Coronary artery (tissue), 2 donors: ENCODE measurements at places on chromosomes 1 and 21.

DNA sequence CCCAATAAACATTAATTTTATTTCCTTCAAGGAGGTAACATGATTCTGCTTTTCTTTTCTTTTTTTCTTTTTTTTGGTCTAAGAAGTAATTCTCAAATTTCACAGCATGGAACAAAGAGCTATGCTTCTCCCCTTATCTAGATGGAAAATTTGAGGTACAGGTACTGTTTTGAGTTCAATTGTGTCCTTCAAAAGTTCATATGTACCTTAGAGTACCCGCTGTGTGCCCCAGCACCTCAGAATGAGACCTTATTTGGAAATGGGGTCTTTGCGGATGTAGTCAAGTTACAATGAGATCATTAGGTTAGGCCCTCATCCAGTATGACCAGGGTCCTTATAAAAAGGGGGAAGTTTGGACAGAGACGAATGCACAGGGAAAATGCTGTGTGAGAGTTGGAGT lies 22.0 kb downstream of the ELAPOR1 start:
- no peak for DNase-seq

DNA sequence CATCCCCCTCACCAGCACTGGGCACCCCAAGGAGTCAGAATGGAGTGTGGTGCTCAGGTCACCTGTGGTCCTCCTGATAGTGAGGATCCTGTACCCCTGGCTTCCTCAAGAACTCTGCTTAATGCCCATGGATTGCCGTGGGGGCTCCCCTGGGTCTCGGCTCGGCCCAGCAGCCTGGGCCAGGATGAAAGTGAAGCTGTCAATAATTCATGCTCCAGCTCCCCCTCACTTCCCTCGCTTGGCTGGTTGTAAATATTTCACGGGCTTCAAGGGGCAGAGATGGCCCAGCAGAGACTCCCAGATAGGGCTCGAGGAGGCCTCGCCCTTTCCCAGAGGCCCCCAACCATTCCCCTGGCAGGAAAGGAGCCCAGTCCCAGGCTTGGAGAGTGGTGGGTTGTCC lies 42.6 kb upstream of the KCNA10 start:
- DNase-seq = no peak

DNA sequence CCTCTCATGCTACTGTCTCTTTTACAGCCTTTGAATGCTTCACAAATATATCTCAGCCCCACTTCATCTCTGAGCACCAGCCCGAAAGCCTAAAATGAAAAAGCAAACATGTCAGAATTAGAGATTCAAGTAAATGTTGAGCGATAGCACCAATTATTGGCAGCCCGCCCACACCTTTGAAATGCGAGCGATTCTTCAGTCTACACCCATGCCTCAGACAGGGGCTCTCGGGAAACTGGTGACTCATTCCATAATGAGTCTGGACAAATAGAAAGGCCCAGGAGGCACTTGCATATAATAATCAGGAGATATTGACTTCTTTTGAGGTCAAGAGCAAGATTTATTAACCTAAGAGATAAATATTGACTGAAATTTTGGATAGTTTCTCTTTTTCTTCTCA lies 487.3 kb upstream of the PTBP2 start:
- no peak for DNase-seq

- DNase-seq = no peak
These were observed 192.8 kb upstream of the NR5A2 start for GRCh38 chr1:199834711-199835110.

DNA sequence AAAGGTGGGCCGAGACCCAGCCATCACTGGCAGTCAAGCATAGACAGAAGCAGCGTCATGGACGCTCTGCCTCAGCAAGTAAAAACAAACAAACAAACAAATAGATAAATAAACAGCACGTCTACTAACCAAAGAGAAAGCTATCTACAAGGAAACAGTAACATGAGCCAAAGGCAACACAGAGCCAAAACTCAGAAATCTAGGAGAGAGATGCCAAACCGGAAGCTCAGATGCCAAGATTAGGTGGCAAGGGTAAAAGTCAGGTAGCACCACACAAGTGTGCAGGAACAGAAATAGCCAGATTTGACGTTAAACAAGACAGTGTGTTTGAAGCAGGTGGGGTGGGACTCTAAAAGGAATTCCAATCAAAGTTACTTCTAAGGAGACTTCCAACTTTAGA lies 448.3 kb upstream of the NFIA start:
- DNase-seq = no peak

GRCh38 chr1:108845991-108846390 lies 10.9 kb downstream of the AKNAD1 start:
- no peak for DNase-seq

GRCh38 chr1:243731301-243731891 lies 118.6 kb downstream of the AKT3 start:
- no peak for DNase-seq

- no peak for DNase-seq
These were observed 24.6 kb upstream of the OVAAL start for GRCh38 chr1:180534214-180534613.
